ENCODE measurements at places on chromosomes 4 and X.

DNA sequence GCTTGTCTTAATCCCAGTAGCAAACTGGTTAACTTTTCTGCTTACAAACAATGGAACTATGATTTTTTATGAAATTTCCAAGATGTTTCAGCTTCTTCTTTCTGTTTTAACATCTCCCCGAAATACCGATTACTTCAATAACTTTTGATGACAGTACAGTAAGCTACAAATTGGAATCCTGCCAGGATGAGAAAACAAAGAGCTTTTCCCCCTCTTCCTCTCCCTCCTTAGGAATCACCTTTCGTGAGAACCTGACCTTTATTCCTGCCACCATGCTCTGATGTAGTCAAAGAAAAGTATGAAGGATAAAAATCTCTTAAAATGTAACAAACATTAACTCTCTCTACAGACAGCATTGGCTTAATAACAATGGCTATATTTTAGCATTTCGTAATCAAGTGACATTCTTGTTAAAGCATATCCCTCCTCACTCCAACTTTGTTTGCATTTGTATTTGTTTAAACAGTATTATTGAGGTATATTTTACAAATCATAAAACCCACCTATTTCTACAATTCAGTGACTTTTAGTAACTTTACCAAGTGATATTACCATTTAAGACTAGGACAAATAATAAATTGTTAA lies 148.7 kb upstream of the NAP1L5 start:
- DNase-seq, result no peak

GRCh38 chrX:131901546-131901945 lies 121.6 kb upstream of the STK26 start:
- DNase-seq, result no peak

DNA sequence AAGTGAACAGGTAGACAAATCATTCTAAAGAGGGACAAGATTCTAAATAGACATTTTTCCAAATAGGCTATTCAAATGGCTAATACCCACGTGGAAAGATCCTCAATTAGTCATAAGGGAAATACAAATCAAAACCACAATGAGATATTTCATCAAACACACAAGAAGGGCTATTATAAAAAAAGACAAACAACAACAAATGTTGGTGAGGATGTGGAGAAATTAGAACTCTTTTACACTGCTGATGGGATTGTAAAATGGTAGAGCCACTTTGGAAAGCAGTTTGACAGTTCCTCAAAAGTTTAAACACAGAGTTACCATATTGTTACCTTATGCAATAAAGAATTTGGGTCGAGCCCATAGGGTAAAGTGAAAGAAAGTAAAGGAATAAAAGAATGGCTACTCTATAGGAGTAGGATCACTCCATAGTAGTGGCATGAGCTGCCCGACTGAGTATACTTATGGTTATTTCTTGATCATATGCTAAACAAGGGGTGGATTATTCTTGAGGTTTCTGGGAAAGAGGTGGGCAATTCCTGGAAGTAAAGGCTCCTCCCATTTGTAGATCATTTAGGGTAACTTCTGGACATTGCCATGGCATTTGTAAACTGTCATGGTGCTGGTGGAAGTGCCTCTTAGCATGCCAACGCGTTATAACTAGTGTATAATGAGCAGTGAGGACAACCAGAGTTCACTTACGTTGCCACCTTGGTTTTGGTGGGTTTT lies 58.9 kb upstream of the FAM9C start:
- DNase-seq, result no peak

DNA sequence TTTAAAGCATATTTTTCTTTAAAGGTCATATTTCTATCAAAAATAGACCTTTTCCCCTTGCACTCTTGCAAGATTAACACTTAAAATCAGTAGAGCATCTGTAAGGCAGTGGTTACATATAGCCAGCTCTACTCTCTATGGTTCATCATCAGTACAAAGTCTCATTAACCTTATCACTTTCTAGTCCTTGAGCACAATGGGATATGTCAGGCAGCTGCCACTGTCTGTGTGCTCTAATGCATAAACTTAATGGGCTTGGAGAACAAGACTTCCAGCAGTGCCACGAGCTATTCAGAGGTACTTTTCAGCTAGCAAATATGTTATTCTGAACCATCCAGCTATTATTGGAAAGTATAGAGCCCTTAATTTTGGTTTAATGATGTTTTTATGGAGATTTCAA lies 393.7 kb downstream of the GASK1B start:
- no peak for DNase-seq

GRCh38 chr4:71247706-71248105 lies 91.1 kb upstream of the SLC4A4 start:
- DNase-seq, result no peak

- DNase-seq, result no peak
These were observed 42.4 kb downstream of the CLCN4 start for GRCh38 chrX:10199212-10199611.

GRCh38 chrX:76172325-76172893 lies 453 bp upstream of the PBDC1 start:
- no peak for DNase-seq

- DNase-seq, result no peak
These were observed 884.0 kb upstream of the INTU start for GRCh38 chr4:126748736-126749135.

DNA sequence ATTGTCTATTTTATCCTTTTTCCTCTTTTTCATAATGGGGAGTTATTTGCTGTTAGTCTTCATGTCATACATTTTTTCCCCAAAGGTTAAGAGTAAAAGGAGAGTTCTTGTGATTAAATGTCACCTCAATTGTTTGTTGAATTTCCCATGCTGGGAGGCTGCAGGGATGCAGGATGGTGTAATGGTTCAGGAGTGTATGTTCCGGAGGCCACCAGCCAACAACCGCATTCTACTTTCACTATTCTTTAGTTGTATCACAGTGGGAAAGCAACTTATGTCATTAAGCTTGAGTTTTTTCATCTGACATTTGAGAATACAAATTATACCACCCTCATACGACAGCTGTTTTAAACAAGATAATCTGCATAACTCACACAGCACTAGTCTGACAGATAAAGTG lies 15.4 kb downstream of the AFP start:
- DNase-seq, result no peak

DNA sequence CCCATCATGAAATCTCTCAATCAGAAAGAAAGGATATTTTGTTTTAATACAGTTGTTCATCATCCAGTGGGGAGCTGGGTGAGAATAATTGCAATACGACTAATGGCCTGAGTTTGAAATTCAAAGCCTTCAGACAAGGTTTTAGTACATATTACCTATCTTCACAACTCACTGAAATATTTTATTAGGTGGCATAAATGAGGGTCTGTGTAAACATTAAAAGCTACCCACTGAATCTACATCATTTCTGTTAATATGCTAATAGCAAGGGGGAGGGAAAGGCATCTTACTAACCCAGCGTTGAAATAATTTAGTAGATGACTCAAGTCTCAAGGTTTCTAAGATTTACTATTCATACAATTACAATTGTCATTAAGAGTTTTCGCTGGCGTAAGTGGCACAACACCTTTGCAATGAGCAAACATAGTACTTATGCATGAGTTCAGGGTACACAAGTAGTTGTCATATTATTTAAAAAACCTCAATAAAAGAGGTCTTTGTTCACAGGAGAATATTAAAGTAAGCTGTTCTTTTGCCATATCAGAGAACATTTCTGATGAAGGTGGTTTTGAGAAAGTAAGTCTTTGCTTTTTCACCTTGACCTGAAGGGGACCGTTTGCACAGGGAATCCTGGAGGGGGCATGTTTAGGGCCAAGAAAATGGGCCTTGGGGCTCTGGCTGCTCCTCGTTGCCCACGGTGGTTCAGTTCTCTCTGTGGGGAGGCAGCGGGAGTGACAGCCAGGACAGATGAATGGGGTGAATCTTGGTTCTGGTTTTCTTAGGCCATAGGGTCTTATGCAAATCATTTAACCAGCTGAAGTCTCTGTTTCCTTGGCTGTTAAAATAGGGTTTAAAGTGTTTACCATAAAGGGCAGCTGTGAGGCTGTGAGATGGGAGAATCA lies 4.5 kb upstream of the RHOH start:
- no peak for DNase-seq

- no peak for DNase-seq
These were observed 28.8 kb upstream of the EGFL6 start for GRCh38 chrX:13540602-13541001.

GRCh38 chr4:183303301-183303700 lies 16.8 kb downstream of the CLDN22 start:
- DNase-seq, result no peak

GRCh38 chr4:5168891-5169290 lies 117.6 kb downstream of the STK32B start:
- no peak for DNase-seq

DNA sequence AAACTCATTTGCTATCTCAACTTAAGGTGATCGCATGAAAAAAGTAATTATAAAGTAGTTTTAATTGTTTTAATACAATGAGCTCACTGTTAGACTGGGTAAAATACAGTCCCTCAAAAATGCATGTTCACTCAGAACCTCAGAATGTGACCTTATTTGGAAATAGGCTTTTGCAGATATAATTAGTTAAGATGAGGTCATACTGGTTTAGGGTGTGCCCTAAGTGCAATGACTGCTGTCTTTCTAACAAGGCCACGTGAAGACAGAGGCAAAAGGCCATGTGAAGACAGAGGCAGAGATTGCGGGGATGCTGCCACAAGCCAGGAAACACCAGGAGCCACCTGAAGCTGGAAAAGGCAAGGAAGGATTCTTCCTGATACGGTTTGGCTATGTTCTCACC lies 262.1 kb downstream of the NKX6-1 start:
- no peak for DNase-seq

GRCh38 chr4:169121861-169122382 lies 111.9 kb upstream of the CBR4 start:
- no peak for DNase-seq

- DNase-seq, result no peak
These were observed 10.8 kb upstream of the PJA1 start for GRCh38 chrX:69176053-69176452.

- DNase-seq, result no peak
These were observed 70.8 kb upstream of the IL15 start for GRCh38 chr4:141565379-141566089.

- no peak for DNase-seq
These were observed 127.0 kb upstream of the GATB start for GRCh38 chr4:151887816-151888180.
